ENCODE measurements at places on chromosomes 4 and X. TPM values are rescaled to one million over a fixed set of nuclear protein-coding genes. Genes with fewer than 3 reads are reported as not detected.

Gene MUC7
- total RNA-seq: not detected

- H3K27me3 ChIP-seq: peaks cover 3% of the 10 kb centered on the region
- peaks cover 6% of the 10 kb centered on the region for H3K36me3 ChIP-seq
- H3K4me3 ChIP-seq: no peak overlapping the region
- DNase-seq: no peak
- no peak overlapping the region for H3K27ac ChIP-seq
- H3K4me1 ChIP-seq: no peaks in the 10 kb centered on the region
Observed at GRCh38 chr4:53500546-53500945, 90.7 kb downstream of the LNX1 start.

GRCh38 chr4:158787709-158788475, 19.1 kb downstream of the FNIP2 start:
- H3K27ac ChIP-seq: peak overlapping the region; percentile 76
- no peaks in the 10 kb centered on the region for H3K27me3 ChIP-seq
- peaks cover 50% of the 10 kb centered on the region for H3K4me1 ChIP-seq
- DNase-seq: no peak
- H3K4me3 ChIP-seq: peak overlapping the region; percentile 37
- no peaks in the 10 kb centered on the region for H3K36me3 ChIP-seq

DNA sequence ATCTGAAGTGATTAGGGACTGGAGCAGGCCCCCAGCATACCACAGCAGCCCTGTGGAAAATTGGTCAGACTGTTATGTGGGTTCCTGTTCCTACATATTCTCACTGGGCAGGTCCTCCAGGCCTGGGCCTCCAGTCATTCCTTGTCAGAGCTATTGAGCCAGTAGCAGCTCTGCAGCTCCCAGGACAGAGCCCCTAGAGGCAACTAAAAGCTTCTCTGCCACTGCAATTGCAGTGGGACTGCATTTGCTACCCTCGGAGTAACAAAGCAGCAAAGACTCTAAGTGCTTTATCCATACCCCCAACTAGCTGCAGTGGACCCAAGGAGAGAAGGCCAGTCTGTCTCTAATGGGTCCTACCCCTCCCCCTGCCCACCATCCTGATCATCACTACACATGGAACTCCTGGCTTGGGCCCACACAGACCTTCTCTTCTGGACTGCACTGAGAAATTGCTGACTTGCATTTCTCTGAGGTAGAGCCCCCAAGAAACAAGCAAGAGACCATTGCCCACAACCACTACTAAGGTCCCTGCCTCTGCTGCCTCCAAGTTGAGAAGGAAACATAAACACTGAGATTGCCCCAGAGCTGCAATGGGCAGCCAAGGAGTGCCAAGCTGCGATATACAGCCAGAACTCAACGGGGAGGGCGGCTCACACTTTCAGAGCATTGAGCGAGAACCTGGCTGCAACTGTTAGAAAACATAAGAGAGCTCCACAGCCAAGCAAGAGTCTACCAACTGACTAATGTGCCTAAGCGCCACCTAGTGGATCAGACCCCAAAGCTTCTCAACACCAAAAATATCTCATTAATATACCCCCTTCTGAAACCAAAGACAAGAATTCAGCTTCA, 738.7 kb upstream of the NDST4 start:
- H3K4me1 ChIP-seq: peaks cover 5% of the 10 kb centered on the region
- no peak overlapping the region for H3K4me3 ChIP-seq
- H3K27me3 ChIP-seq: no peaks in the 10 kb centered on the region
- DNase-seq: peak; percentile 61
- H3K36me3 ChIP-seq: peaks cover 4% of the 10 kb centered on the region

DNA sequence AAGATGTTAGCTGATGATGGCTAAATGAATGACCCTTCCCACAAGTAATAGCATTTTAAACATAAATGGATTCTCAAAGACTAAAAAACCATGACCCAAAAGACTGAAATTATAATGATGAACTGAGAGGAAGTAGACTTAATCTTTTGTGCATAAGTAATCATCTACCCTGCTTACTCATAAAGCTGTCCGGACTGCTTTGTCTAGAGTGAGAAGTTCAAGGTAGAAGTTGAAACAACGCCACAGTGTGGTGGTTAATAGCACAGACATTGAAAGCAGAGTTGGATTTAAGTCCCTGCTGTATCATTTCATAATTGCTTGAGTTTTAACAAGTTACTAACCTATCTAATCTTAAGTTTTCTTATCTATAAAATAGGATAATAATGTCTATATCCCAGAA, 346.6 kb downstream of the CENPC start:
- H3K4me1 ChIP-seq: peaks cover 9% of the 10 kb centered on the region
- H3K36me3 ChIP-seq: no peaks in the 10 kb centered on the region
- no peaks in the 10 kb centered on the region for H3K27me3 ChIP-seq
- no peak overlapping the region for H3K4me3 ChIP-seq

- H3K4me1 ChIP-seq: no peaks in the 10 kb centered on the region
- no peak for DNase-seq
- no peak overlapping the region for H3K27ac ChIP-seq
- peaks cover 4% of the 10 kb centered on the region for H3K36me3 ChIP-seq
Observed at GRCh38 chrX:8971116-8971515, 62.8 kb downstream of the FAM9B start.

DNA sequence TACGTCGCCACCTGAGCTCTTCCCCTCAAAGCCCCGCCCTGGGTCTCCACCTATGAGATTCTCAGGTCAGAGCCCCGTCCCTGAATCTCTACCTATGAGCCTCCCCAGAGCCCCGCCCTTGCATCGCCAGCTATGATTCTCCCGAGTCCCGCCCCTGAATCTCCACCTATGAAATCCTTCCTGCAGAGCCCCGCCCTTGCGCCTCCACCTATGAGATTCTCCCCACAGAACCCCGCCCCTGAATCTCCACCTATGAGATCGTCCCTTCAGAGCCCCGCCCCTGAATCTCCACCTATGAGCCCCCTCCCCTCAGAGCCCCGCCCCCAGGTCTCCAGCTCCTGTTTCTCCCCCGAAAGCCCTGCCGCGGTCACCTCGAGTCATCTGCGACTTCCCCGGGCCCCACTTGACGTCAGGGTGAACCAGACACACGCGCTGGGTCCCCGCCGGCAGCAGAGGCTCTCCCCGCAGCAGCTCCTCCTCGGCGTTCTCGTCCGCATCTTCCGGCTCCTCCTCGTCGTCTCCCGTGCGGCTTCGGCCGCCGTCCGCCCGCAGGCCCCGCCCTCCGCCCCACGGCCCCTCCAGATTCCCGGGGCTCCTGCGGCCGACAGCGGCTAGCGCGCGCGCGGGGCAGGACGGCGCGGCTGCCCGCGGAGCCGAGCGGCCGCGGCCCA, 393 bp downstream of the GTPBP6 start:
- peak overlapping the region; percentile 91 for H3K27ac ChIP-seq
- peak; percentile 97 for DNase-seq
- H3K4me1 ChIP-seq: peaks cover 1% of the 10 kb centered on the region
- H3K36me3 ChIP-seq: peaks cover 5% of the 10 kb centered on the region
- H3K4me3 ChIP-seq: peak overlapping the region; percentile 89
- peaks cover 14% of the 10 kb centered on the region for H3K27me3 ChIP-seq

DNA sequence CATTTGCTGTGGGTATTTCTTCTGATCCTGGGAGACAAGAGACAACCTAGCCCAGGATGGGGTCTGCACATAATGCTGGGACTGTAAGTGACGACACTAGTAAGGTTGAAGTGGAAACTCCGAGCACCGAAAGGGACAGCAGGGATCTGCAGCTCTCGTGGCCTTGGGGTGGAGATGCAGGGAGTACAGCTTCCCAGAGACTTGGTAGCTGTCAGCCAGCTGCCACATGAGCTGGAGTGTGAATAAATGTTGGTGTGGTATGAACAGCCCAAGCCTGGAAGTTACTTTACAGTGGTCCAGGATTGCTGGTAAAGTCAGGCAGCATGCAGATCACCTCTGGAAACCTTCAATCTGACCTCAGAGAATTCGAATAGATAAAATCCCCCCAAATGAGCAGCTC, 97.6 kb downstream of the FAM193A start:
- DNase-seq: no peak
- H3K36me3 ChIP-seq: no peaks in the 10 kb centered on the region
- H3K27me3 ChIP-seq: peaks cover 14% of the 10 kb centered on the region
- peaks cover 19% of the 10 kb centered on the region for H3K4me1 ChIP-seq
- no peak overlapping the region for H3K4me3 ChIP-seq

GRCh38 chr4:189237340-189237739, 703.3 kb upstream of the FRG1 start:
- no peak for DNase-seq
- no peaks in the 10 kb centered on the region for H3K27me3 ChIP-seq
- no peak overlapping the region for H3K4me3 ChIP-seq
- no peak overlapping the region for H3K27ac ChIP-seq
- no peaks in the 10 kb centered on the region for H3K36me3 ChIP-seq
- peaks cover 10% of the 10 kb centered on the region for H3K4me1 ChIP-seq

DNA sequence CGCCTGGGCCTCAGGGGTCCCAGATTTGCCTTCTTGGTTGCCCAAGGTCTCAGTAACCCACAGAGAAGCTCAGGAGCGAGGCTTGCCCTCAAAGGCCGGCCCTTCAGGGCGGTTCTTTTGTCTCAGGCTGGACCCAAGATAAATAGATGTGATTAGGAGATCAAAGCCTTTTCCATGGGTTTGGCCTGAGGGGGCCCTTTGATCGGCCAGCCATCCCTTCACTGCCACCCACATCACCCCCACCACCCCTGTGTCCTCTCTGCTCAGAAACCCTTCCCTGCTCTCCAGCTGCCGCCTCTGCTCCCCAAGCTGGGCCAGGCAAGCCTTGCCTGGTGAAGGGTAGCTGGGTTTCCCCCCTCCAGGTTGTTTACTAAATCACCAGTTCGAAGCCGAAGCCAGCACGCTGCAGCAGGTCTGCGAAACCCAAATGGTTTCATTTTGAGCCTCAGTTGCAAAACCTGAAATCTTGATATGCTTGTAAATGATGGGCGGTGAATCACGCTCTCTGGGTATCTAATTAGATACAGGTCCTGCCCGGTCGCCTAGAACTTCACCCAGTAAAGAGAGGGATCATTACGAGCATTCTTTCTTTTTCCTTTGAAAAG, 202.6 kb upstream of the BCOR start:
- DNase-seq: no peak
- no peak overlapping the region for H3K4me3 ChIP-seq
- H3K4me1 ChIP-seq: no peaks in the 10 kb centered on the region
- H3K27ac ChIP-seq: no peak overlapping the region

DNA sequence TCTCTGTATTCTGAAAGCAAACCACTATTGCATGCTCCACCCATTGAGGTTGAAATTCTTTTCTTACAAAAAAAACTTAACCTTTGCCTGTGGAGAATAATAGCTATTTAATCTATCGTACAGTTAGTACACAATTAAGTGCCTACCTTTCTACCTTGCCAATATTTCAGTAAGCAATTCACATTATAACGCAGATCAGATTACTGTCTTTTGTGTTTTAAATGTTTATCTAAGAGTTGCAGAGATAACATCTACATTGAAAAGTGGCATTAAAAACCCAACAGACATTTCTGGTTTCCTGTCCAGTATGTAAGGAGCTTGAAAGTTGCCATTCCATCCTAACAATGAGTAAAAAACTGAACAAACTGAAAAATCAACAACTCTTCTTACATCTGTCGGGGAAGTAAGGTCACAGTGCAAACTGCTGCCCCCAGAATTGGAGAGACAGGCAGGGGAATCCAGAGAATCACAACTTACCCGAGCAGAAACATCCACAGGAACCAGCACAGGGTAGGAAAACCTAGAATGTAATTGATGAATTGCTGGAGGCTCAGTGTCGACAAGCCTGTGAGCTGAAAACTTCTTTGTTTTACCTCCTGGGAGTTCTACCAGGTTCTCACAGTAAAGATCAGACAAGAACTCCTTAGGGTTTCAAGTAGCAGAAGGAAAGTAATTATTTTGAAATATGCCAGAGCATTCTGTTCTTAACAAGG, 27.3 kb upstream of the ACSL4 start:
- no peak overlapping the region for H3K4me3 ChIP-seq
- no peak for DNase-seq
- H3K4me1 ChIP-seq: peaks cover 2% of the 10 kb centered on the region

DNA sequence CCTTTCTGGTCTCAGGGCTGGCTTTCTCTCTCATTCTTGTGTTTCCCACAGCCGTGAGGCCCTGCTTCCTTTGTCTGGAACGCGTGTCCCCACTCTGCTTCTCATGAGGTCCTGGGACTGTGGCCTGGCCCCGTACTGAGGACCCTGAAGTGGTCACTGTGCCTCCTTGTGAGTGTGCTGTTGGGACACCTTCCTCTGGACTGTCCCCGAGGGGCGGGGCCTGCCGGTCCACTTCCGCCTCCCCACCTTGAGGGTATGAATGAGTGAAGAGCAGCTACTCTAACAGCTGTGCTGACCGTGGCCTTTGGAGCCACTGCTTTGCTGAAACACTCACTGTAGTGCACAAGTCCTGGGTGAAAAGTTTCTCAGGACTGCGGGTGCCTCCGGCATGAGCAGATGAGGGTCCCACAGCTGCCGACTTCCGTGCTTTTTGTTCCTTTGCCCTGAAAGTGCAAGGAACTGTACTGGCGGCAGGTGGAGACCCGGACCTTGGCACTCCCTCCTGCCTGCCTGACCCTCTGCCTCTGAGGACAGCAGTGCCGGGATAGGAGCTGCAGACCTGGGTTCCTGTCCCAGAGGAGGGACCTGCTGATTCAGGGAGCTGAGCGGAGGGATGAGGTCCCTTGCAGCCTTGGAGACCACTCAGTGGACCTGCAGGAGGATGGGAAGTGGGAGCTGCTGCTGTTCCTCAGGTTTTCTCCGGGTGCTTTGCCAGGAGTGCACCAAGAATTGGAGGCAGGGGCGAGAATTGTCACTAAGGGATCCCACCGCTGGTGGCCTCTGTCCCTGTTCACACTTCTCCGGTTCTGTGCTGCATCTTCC, 38.0 kb downstream of the HTT-AS start:
- peaks cover 3% of the 10 kb centered on the region for H3K27me3 ChIP-seq
- DNase-seq: no peak
- peak overlapping the region; percentile 17 for H3K27ac ChIP-seq
- peaks cover 21% of the 10 kb centered on the region for H3K4me1 ChIP-seq
- no peaks in the 10 kb centered on the region for H3K36me3 ChIP-seq
- peak overlapping the region; percentile 55 for H3K4me3 ChIP-seq

- H3K36me3 ChIP-seq: peaks cover 5% of the 10 kb centered on the region
- peaks cover 2% of the 10 kb centered on the region for H3K27me3 ChIP-seq
- no peak overlapping the region for H3K27ac ChIP-seq
- no peak for DNase-seq
- no peaks in the 10 kb centered on the region for H3K4me1 ChIP-seq
Observed at GRCh38 chr4:40617872-40618271, 11.8 kb downstream of the RBM47 start.

Gene STARD8
- 1.1 TPM for total RNA-seq

DNA sequence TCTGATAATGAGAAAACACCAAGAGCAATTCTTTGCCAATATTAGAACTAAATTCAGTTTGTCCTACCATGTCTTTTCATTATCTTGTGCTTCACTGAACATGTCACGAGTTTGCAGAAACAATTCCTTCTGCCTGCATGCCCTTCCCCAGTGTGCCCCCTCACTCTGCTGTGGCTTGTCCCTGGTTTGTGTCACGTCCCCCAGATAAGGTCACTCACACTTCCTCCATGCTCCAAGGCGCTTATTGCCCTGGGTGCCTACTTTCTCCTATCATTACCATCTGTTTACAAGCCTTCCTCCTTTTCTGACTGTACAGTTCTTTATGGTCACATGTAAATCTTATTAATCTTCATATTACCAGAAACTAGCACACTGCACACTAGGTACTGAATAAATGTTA, 394.1 kb downstream of the KCNIP4 start:
- H3K4me1 ChIP-seq: peaks cover 37% of the 10 kb centered on the region
- peak overlapping the region; percentile 82 for H3K27ac ChIP-seq

Gene USP27X
- 4.2 TPM for total RNA-seq
